BJ (cell line): ENCODE measurements at places on chromosomes 16 and 17.

- no peak for DNase-seq
These were observed 195.3 kb downstream of the CYB561 start for GRCh38 chr17:63250830-63251229.

GRCh38 chr16:11128211-11129141, 127.5 kb downstream of the SOCS1 start:
- DNase-seq, result peak; percentile 21

DNA sequence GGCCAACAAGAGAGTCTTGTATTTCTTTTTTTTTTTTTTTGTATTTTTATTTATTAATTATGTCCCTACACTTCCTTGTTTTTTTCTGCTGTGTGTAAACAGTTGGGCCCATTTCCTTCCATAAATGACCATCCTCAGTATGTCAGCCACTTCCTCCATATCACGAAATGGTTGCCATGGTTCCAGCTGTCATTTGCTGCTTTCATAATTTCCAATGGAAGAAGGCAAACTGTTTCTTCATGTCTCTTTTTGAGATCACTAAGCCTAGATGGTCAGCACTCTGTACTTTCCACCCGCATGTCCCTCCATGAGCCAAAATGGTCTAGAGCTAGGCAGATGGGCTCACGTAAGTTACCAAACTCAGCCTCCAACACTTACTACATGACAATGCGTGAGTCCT, 133.5 kb upstream of the FOXF1 start:
- no peak for DNase-seq

GRCh38 chr16:53817117-53817755, 113.3 kb downstream of the FTO start:
- DNase-seq, result peak; percentile 70

- DNase-seq, result no peak
These were observed 168.9 kb downstream of the SHISA9 start for GRCh38 chr16:13070268-13070667.

DNA sequence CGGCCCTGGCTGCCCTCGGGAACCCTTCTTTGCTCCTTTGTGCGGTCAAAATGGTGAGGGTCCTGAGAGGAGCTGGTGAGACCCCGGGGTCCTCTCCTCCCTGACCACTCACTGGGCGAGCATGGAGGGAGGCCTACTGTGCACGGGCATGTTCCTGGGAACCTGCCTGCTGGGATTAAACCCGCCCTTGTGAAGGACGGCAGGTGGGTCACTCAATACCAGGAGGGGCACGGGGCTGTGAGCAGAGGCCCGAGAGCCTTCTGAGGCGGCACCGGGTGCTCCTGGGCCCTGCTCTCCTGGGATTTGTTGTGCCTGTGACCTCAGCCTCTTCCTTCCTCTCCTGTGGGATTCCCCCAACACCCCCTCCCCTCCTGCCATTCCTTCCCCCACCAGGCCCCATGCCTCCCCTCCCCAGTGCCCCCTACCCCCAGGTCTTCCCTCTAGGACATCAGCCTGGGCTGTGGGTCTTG, 19.7 kb downstream of the METRNL start:
- no peak for DNase-seq

- no peak for DNase-seq
These were observed 101.2 kb downstream of the TTC19 start for GRCh38 chr17:16100737-16101400.

GRCh38 chr16:57797526-57798266, 4.6 kb downstream of the KIFC3 start:
- no peak for DNase-seq

DNA sequence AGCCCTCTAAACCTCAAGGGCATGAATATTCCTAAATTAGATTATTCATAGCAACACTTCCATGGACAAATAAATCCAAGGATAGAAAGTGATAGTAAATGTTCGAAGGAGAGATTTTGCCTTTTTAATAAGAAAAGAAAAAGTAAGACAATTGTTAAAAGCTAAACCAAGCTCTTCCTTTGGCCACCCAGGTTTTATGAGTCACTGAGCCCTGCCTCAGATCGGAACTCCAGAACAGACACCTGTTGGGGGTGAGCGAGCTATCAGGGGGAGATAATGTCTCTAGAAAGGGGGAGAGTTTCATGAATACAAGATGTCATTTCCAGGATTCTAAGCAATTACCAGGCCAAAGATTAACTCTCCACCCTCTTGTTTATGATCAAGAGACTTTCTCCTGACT, 171.4 kb downstream of the ANKFN1 start:
- DNase-seq, result no peak

DNA sequence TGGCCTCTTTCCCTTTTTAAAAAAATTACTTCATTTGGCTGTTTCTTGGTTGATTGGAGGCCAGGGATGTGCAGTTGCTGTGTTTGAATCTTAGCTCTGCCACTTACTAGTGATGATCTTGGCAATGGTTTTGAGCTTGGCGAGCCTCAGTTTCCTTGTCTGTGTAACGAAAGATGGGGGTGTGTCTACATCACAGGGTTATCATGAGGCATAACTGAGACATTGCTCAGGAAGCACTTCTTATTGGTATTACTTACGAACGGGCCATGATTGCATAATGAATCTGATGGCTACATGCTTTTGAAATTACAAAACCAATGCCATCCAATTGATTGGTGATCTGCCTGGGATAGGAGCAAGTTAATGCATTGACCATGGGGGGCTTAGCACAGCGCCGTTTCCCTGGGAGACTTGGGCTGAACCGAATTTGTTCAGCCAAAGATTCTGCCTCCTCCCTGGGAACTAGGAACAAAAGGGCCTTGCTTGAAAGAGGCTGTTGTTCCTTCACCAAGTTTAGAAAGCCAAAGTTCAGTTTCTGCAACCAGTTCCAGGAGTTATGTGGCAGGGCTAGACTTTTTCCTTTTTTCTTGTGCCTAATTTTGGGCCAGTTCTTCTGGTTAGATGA, 21.9 kb downstream of the CMIP start:
- DNase-seq, result no peak

- DNase-seq, result no peak
These were observed 205.2 kb upstream of the CACNG5 start for GRCh38 chr17:66629762-66630161.

GRCh38 chr16:76450890-76451289, 173.7 kb downstream of the CNTNAP4 start:
- DNase-seq, result no peak

DNA sequence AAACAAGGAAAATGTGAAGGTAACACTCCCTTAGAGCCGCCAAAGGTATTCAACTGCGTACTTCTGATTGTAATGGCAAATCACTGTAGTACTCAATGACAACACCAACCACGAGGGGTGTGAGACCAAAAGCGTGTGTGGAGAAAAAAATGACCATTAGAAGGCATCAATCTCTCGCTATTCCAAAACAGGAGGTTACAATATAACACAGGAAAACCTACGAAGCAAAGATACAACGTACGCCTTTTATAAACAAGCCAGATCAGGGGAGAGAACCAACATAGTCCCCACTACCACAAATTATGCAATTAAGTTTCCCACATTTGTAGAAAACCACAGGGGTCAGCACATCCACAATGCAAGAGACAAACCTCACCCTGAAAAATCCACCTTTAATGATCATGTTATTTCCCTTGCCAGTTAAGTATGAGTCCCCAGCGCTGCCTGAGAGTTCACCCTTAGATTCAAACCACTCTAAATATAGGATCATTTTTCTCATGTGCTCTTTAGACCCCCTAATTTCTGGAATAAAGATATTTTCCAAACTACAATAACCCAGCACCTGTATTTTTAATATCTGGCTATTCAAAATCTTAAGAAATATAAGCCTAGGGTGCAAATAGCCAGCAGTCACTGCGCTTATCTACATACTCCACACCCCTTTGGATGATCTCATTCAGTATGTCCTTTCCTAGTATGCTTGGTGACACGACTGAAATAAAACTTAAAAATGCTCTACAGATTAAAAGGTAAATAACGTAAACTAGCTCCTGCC, 12.4 kb downstream of the TEX14 start:
- no peak for DNase-seq

GRCh38 chr17:29369831-29370735, 20.1 kb upstream of the TAOK1 start:
- no peak for DNase-seq

DNA sequence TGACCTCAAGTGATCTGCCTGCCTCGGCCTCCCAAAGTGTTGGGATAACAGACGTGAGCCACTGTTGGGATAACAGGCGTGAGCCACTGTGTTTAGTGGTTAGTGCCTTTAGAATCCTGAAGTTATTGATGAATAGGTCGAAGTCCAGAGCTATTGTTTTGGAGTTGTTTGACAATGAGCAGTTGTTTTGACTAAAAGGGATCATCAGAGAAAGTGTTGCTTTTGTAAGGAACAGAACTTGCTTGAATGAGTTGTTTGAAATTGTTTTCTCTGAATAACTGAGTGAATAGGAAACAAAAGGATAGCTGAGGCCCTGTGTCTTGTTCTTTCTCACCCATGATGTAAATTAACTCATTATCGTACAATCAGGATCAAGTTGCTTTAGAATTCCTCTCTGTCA, 46.6 kb downstream of the PRPSAP2 start:
- no peak for DNase-seq

- DNase-seq, result no peak
These were observed 263.8 kb downstream of the CDH11 start for GRCh38 chr16:64858076-64858475.

DNA sequence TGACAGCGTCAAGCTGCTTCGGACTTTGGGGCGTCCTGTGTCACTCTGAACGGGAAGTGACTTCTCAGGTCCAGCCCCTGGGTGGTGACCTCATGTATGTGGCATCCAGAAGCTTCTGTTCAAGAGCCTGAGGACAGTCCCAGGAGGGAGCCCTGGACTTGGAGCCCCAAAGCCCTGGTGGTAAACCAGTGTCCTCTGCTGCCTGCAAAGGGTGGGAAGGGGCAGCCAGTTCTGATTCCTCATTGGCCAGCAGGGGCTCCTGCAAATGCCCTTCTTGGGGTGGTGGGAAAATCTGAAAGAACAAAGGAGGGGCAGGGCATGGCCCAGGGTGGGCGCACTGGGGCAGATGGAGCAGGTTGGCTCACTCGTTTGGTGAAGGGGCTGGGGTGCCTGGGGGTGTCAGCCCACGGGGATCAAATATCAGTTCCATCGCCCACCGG, 1.6 kb downstream of the OSGIN1 start:
- DNase-seq, result no peak

DNA sequence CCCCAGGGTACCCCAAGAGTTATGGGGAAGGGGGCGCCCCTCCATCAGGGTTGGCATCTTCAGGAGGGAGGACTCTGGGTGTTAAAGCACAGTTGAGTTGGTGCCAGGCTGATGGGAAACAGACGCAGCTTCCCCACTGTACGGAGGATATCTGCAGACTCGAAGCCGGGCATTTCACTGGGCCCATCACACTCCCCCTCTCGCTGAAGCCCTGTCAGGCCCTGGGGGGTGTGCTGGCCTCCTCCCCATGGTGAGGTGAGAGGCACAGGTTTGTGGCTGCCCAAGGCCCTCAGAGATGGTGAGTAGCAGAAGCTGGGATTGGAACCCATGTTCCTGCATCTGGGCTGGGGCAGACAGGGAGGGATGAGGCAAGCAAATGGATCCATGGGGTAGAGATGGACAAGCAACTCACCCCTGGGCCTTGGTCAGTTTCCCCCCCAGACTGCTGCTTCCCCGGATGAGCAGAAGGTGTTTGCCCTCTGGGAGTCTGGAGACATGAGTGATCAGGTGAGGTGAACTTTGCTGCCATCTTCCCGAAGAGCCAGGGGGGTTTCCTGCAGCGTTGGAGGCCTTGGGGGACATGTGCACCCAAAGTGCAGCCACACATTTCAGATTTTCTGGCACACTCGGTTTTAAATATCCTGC, 31.0 kb downstream of the POLR3E start:
- no peak for DNase-seq

- no peak for DNase-seq
These were observed 119.1 kb upstream of the ANKFN1 start for GRCh38 chr17:56034197-56034635.

GRCh38 chr17:64244165-64244564, 18.9 kb downstream of the TEX2 start:
- no peak for DNase-seq

DNA sequence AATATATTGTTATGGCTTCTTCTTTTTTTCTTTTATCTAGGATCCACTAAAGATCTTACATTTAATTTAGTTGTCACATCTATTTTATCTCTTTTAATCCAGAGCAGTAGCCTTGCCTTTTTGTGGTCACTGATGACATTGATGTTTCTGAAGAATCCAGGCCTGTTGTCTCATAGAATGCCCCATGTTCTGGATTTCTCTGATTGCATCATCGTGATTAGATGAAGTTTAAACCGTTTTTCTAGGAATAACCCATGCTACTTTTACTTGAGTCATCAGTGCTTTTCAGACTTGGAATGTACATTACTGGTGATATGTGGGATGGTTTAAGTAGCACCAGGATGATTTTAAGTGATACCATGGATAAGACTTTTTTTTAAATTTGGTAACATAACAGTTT, 106.4 kb upstream of the CES5A start:
- DNase-seq, result no peak

- no peak for DNase-seq
These were observed 100.9 kb downstream of the AMFR start for GRCh38 chr16:56324406-56324805.

DNA sequence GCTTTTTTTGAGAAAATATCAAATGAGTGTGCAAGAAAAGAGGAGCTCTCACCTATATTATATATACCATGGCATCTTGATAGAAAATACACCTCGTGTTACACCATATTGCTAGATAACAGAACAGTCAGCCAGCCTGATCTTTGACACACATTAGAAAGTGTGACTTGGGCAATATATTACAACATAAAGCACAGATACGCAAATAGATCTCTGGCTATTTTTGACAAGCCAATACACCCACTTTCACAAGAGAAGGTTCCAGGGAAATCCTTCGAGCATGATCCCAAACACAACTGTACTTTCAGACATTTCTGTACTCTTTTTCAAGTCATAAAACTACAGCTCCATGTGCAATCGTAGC, 9.4 kb downstream of the GGA2 start:
- no peak for DNase-seq
